Stimulated activated CD8-positive, alpha-beta memory T cell treated with anti-CD3 and anti-CD28 coated beads, Interleukin-15, amount 100 ng/mL, for 1 hour (primary cell): ENCODE measurements at places on chromosomes 12 and 14.

GRCh38 chr12:96108321-96108720 lies 72.9 kb upstream of the LTA4H start:
- DNase-seq: no peak

DNA sequence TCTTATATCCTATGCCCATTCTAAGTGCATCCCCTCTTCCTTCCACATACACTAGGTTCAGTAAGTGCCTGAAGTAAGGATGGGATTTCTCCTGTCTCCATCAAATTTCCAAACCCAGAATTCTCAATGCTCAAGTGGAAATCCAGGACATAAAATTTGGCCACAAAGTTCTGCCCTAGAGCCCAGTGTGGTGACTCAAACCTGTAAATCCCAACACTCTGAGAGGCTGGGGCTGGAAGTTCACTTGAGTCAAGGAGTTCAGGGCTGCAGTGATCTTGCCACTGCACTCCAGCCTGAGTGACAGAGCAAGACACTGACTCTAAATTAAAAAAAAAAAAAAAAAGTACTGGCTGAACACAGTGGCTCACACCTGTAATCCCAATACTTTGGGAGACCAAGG lies 4.5 kb upstream of the ARF3 start:
- DNase-seq: no peak

DNA sequence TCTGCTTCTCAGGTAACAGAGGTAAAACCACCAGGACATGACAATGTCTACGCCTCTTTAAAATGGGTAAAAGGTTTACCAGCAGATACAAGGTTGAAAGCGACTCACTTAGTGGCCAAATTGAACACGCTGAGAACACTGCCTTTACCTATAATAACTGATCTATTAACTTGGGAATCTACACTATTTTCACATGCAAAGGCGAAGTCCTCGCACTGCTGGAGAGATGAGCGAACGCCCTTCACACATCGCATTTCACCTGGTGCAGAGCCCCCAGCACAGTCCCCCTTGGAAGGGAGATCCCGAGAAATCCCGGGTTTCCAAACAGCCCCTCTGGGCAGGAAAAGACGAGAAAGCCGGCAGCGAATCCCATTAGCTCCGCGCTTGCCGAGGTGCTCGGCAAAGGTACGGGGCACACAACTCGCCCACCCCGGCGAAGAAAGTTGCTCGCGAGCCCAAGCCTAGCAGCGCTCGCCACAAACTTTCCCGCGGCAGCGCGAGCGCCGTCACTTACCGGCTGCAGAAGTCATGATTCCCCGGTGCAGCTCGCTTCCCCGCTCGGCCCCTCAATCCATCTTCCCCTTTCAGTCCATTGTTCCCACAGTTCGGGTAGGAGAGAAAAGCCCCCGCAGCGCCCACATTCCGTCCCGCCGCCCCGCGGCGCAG lies 423 bp downstream of the FGD6 start:
- no peak for DNase-seq

DNA sequence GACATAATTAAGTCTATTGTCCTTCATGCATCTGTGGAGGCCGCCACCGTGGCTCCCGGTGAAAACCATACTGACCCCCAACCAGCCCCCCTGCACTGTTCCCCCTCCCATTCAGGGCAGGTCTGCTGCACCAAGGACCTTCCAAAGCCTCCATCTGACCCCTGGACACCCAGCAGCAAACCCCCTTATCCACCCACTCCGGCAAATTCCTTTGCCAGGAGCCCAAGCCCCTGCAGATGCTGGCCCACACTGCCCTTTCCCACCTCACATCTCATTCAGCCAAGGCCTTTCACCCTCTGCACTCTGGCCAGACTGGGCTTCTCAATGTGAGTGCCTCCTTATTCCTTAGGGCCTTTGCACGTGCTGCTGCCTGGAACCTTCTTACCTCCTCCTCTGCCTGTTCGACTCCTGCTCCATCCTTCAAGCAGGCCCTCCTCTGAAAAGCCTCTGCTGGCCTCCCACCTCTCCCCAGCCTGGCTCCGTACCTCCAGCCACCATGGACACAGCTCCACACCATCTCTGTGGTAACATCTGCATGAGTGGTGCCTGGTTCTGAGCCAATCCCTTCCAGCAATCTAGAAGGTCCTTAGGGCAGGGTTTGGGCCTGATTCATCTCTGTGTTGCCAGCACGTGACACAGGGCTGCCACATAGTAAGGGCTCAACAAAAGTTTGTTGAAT lies 230.7 kb downstream of the BCL11B start:
- DNase-seq: no peak

- no peak for DNase-seq
These were observed 134.9 kb upstream of the IFNG-AS1 start for GRCh38 chr12:67854351-67854750.

GRCh38 chr12:131279281-131279921 lies 325.7 kb downstream of the ADGRD1 start:
- DNase-seq: no peak

GRCh38 chr14:58793131-58793740 lies 155.5 kb downstream of the DACT1 start:
- DNase-seq: no peak

DNA sequence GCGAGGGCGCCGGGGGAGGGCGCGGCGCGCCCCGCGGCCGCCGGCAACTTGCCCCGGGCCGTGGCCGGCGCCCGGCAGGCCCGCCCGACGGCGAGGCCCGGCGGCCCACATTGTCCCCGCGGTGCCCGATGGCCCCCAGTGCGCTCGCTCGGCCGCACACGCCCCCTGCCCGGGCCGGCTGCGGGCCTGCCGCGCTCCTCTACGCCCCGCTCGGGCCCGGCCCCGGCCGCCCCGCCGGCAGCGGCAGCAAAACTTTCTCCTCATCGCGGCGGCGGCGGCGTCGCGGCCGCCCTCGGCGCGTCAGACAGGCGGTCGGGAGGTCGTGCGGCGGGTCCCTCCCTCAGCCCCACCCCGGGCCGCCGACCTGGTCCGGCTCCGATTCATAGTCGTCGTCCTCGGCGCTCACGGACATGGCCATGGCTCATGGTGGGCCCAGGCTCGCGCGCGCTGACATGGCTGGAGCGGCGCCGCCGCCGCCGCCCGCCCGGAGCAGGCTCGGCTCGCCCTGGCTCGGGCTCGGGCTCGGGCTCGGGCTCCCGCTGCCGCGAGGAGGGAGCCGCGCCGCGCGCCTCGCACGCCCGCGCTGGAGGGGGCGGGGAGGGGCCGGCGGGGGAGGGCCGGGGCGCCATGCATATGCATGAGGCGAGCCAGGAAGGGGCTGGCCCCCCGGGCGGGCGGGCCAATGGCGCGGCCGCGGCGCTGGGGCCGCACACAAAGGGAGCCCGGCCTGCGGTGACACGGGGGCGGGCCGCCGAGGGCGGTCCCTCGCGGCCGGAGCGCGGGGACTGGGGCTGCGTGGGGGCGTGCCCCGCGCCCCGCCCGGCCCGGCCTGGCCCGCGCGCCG lies 67.1 kb downstream of the RNF34 start:
- peak; percentile 68 for DNase-seq
